HT1080 (cell line): ENCODE measurements at places on chromosomes 16 and 17. TPM values are rescaled to one million over a fixed set of nuclear protein-coding genes. Genes with fewer than 3 reads are reported as not detected.

- no peak for DNase-seq
These were observed 117.0 kb downstream of the RAB11FIP4 start for GRCh38 chr17:31508288-31509094.

- DNase-seq = no peak
These were observed 39.1 kb downstream of the NDEL1 start for GRCh38 chr17:8474826-8475225.

- peak; percentile 82 for DNase-seq
These were observed 1.4 kb downstream of the EIF5A start for GRCh38 chr17:7308625-7309433.

DNA sequence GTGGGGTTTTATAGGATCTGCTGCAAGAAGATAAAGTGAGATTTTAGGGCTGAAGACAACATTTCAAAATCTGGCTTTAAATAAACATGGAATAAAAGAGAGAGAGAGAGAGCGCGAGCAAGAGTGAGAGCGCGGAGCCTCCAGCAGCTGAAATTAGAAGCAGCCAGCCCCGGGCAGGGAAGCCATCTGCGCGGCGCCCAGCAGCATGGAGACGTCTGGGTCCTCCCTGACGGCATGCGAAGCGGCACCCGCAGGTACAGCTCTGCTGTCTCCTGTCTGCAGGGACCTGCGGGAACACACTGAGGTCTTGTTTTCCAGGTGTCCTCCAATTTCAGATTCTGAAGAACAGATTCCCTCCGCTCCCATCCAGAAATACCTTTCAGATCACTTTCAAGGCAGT is 7.9 kb upstream of the BAIAP2 start:
- no peak for DNase-seq

DNA sequence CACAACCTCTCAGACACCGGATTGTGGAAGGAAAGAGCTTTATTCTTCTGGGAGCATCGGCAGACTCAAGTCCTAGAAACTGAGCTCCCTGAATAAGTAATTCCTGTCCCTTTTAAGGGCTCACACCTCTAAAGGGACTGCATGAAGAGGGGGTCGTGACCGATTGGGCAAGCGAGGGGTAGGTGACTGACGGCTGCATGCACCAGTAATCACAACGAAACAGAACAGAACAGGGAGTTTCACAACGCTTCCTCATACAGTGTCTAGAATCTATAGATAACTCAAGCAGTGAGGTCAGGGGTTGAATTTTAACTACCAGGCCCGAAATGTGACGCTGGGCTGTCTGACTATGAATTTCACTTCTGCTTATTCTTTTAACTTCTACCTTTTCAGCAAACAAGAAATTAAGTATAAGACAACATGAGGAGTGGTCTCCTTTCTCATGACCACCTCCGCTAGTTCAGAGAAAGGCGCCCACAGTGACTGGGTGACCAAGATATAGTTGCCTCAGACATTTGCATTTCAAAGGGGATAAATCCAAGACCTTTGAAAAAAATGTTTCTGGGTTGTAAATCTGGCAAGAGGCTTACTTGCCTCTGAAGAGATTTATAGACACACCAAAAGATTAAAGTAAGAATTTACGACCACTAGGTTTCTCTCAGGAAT is 88.4 kb upstream of the ATF7IP2 start:
- no peak for DNase-seq

DNA sequence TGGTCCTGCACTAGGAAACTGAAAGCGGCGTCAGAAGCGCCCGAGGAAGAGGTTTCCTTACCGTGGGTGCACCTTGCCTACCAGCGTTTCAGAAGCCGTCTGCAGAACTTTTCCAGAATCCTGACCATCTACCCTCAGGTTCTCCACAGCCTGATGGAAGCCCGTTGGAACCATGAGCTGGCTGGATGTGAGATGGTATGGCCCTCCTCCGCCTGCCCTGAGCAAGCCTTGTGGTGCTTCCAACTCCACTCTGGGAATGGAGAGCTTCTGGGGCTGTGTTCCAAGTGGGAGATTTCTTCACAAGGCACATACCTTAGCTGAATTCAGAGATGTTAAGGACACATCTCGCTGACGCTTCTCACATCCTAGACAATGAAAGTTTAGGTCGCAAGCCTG is 51.8 kb upstream of the ENDOV start:
- DNase-seq = no peak

CRYM gene
- total RNA-seq = 0.27 TPM in 1 of 2 replicates, not detected in the other

KRTAP4-16 gene
- total RNA-seq = not detected in 2 replicates

CCDC92B gene
- not detected in 2 replicates for total RNA-seq

FMNL1 gene
- 41.4 and 64.3 TPM in 2 replicates for total RNA-seq

KRTAP16-1 gene
- total RNA-seq = not detected in 2 replicates

GRAPL gene
- not detected in 2 replicates for total RNA-seq
